ENCODE measurements at places on chromosomes 2 and 18.

- no peak for DNase-seq
Measured at GRCh38 chr2:157887946-157888345, 11.8 kb upstream of the ACVR1 start.

- DNase-seq, result no peak
Measured at GRCh38 chr2:88602022-88602421, 25.2 kb downstream of the EIF2AK3 start.

- DNase-seq, result no peak
Measured at GRCh38 chr18:45373286-45373880, 241.9 kb upstream of the SLC14A2 start.

DNA sequence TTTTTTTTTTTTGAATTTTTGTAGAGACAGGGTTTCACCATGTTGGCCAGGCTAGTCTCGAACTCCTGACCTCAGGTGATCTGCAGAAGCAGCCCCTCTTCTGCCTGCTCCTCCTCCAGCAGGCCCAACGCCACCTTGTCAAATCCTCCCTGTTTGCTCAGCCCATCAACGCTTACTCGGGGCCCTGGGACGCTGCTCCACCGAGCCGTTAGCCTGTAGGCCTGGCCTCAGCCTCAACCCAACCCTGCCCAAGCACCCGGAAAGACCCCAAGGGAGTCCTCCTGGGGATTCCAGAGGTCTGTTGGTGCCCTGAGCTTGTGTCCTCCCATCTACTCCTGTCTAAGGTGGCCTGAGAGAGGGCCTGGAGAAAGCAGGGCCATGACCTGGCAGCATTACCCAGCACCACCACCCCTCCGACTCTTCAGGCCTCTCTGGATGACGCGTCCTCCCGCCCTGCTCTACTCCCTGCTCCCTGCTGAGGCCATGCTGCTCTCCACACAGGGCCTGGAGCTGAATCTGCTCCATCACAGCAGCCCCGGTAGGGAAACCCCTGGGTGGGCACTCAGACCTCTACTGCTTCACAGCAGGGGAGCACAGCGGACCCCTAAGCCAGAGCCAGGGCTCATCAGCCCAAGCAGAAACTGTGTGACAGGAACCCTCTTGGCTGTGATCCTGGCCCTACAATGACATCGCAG, 3.2 kb downstream of the STK25 start:
- no peak for DNase-seq

GRCh38 chr2:205908212-205909183, 177.5 kb downstream of the INO80D start:
- DNase-seq, result no peak

- no peak for DNase-seq
Measured at GRCh38 chr2:233271693-233272092, 20.2 kb downstream of the ATG16L1 start.

DNA sequence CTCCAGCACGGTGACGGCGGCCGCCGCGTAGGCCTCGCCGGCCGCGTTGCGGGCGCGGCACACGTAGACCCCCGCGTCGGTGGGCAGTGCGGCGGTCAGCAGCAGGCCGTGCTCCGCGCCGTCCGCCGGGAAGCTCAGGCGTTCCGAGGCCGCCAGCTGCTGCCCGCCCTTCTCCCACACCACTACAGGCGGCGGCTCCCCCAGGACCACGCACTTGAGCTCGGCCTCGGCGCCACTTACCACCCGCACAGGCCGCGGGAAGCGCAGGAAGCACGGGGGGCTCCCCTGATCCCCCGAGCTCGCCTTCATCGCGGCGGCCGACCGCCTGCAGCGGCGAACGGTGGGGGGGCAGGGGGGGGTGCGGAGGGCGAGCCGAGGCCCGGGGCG, 422 bp downstream of the OBSL1 start:
- no peak for DNase-seq
